Activated effector memory CD4-positive, alpha-beta T cell treated with Interleukin-2 at 50 U/mL for 16 hours (primary cell): ENCODE measurements at places on chromosomes 16 and 17.

GRCh38 chr17:63840591-63841349 lies 1.7 kb downstream of the SMARCD2 start:
- DNase-seq, result no peak

- DNase-seq, result no peak
Observed at GRCh38 chr17:13420878-13421277, 180.9 kb downstream of the HS3ST3A1 start.

- DNase-seq, result no peak
Observed at GRCh38 chr16:71672125-71672524, 46.1 kb downstream of the MARVELD3 start.

DNA sequence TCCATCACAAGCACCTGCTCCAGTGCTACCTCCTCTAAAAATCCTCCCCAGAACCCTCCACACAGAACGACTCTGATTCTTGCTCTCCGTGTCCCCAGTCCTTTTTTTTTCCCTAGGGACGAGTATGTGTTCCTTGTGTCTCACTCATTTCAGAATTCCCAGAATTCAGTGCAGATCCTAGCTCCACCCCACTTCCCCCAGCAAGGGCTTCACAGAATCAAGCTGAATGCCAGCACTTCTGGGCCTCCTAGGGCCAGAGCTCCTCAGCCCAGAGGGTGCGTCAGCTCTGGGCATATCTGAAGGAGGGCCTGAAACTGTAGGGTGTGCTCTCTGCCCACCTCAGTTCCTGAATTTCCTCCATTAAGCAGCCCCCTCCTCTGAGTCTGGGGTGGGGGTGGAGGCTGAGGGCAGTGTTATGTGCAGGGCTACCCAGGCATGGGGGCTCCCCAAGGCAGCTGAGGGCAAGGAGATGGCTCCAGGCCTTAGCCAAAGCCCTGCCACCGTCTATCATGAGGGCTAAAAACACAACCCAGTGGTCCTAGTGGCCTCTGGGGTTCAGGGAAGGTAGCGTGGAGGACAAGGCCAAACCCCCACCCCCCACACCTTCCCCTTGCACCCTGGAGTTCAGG lies 6.5 kb downstream of the UNC119 start:
- DNase-seq, result no peak

GRCh38 chr17:5049314-5049841 lies 14.2 kb upstream of the SLC52A1 start:
- DNase-seq, result peak; percentile 77

GRCh38 chr17:60390186-60390585 lies 1.7 kb downstream of the USP32 start:
- DNase-seq, result no peak

DNA sequence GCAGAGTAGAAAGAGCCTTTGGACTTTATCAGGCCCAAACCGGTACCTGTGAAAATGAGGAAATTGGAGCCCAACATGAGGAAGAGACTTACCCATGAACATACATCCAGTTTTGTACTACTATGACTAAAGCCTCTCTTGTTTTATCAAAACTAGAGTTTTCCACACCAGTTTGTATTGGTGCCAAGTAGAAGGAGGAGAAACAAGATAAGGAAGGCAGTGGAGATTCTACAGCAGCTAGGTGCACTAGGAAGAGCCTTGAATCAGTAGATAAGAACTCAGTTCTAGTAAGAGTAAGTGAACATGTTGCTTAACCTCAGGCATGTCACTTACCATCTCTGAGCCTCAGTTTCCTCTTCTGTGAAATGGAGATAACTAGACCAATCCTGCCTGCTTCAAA lies 13.7 kb upstream of the TMEM132E start:
- DNase-seq, result no peak

DNA sequence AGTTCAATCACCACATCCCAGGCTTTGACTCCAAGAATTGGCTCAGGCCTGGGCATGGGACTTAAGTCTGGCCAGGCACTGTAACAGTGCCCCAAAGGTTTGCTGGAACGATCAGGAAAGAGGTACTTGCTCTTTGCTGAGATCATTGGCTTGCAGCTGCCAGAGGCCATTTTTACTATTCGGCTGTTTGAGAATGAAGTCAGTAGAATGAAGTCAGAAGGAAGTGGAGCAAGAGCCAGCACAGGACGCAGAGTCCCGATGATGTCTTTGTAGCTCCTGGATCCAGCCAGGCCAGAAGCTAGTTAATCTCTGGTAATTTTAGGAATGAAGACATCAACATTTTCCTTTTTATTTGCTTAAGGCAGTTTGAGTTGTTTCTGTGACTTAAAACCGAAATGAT lies 195.5 kb downstream of the RAB11FIP4 start:
- DNase-seq, result no peak

- DNase-seq, result no peak
Observed at GRCh38 chr17:70157151-70157550, 12.2 kb upstream of the KCNJ2 start.

DNA sequence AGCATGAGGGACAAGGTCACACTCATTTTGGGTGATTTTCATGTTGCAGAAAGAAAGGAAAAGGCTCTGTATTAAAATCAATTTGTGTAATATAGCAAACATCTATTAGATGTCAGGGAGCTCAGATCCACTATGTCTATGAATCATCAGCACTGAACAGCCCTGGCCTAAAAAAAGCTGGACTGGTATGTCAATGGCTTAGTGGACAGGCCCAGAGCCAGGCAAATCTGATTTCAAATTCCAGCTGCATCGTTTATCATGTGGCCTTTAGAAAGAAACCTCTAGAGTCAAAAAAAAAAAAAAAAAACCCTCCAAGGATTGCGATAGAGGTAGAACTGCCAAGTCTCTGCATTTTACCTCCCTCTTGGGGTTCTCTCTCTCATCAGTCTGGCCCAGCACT lies 5.4 kb downstream of the GAS7 start:
- no peak for DNase-seq

- no peak for DNase-seq
Observed at GRCh38 chr16:28166394-28167208, 45.2 kb downstream of the XPO6 start.

- DNase-seq, result no peak
Observed at GRCh38 chr17:77708936-77709335, 249.6 kb upstream of the TNRC6C start.

DNA sequence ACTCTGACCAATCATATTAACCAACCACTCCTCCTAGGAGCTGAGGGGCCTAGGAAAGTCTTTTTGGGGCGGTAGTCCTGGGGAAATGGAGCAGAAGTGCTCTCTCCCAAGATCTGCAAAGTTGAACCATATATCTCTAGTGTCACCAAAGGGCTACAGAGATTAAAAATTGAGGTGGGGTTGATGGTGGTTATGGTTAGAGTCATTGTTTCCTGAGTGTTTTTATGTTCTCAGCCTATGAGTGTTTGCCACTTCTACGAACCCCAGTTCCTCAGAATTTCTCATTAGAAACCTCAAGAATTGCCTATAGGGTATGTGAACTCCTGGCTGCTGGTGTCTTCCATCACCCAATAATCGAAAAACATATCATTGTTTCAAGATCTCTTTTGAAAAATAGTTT lies 217.8 kb downstream of the CDRT15L2 start:
- no peak for DNase-seq

DNA sequence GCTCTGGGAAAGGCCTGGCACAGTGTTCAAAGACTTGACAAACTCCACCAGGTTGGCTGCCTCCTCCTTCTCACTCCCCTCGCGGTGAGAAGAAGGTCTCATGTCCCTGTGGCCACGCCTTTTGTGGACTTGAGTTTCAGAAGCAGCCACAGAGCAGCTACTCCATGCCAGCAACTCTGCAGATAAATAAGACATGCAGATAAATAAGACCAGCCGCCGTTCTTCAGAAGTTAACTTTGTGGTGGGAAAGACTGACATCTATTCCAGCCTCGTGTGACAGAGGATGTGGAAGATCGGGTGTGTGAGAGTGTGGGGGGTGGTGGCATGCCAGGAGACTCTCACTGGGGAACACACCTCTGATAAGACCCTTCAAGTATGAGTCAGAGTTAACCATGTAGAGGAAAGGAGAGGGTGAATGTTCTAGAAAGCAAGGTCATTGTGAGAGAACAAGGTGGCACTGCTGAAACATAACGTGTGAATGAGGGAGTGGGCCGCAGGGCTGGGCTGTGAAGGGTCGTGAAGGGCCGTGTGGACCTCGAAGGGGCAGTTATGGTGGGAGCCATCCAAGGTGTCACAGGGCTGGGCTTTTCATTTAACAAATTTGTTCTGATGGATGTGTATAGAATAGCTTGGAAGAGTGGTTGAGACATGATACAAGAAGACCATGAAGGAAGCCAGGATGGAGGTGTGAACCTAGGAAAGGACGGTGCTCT lies 830 bp downstream of the SPACA3 start:
- no peak for DNase-seq

- no peak for DNase-seq
Observed at GRCh38 chr17:61581611-61582349, 9.2 kb downstream of the NACA2 start.

DNA sequence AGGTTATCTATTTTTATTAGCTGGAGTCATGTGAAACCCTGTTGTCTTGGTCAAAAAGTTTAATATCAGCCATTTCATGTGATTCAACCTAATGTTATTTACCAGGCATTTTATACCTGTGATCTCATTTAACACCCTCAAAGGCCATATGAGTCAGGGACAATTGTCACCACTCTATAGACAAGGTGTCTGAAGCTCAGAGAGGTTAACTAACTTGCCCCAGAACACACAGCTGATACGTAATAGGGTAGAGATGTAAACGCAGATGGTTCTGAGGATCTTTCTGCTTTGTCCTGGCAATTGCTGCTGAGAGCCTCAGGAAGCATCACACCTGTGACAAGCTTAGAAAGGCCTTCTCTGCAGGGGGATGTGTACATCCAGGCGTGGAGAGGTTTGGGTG lies 4.9 kb downstream of the CD300A start:
- no peak for DNase-seq

- DNase-seq, result no peak
Observed at GRCh38 chr16:54405478-54405877, 118.9 kb upstream of the IRX3 start.

DNA sequence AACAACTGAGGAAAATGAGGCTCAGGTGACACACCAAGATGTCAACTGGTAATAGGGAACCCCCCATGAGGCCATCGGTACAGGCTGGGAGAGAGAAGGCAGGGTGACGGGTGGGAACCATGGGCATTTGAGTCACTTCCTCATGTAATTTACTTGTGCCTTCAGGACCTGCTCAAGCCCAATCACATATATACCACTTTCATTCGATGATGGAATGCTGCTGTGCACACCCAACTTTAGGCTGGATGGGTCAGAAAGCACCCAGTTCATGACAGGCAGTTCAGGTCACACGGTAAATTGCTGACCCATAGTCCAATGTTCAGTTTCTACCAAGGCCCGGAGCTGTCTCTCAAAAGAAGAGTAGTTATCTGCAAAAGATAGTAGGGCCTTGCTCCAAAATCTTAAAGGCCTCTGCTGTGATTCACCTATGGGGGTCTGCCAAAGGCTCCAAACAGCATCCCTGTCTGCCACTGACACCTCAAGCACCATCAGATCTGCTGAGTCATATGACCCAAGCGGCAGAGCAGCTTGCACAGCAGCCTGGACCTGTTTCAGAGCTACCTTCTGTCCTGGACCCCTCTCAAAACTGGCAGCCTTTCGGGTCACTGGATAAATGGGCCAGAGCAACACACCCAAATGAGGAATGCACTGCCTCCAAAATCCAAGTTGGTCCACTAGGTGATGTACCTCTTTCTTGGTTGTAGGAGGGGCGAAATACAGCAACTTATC lies 24.7 kb downstream of the ZZEF1 start:
- no peak for DNase-seq

DNA sequence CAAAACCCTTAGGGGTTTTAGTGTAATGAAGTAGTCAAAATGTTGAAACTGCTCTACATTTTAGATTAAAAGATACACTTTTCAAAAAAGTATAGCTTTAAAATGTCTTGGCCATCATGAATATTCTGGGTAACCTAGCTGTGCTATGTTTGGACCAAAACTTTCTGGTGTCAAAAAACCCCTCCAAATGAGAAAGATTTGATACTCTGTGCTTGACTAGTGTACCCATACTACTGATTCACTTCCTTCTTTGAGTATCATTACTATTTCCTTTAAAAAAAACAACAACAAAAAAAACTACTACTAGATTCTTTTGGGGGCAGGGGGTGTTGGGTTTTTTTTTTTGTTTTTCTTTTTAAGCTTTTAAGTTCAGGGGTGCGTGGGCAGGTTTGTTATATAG lies 37.3 kb downstream of the PTRH2 start:
- DNase-seq, result no peak

DNA sequence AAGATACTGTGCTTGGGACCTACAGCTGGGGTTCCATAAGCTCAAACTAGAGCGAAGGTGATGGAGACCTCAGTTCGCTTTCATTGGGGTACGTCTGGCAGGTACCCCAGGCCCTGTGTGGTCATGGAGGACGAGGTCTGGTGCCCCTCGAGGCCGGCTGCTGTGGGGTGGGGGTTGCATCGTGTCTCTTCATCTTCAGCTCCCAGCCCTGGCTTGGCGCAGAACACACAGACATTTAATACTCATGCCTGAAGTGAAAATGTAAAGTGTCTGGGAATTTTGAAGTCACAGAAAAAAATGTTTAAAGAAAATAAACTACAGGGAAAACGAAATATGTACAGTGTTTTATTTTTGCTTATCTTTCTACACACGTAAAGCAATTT lies 80.5 kb downstream of the TBC1D16 start:
- no peak for DNase-seq

DNA sequence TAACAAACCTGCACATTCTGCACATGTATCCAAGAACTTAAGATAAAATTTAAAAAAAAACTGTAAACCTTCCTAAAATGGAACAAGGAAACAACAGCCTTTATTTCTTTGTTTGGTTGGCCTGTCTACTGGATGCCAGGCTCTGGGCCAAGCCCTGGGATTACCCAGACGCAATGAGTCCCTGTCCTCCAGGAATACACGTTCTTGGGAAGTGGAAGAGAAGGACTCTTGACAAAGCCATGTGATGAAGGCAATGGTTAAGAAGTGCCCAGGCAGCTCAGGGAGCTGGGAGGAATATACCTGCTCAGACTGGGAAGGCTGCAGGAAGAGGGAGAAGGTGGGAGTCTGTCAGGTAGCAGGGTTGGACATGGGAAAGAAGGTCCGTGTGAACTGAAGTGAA lies 115.4 kb downstream of the AXIN2 start:
- no peak for DNase-seq

DNA sequence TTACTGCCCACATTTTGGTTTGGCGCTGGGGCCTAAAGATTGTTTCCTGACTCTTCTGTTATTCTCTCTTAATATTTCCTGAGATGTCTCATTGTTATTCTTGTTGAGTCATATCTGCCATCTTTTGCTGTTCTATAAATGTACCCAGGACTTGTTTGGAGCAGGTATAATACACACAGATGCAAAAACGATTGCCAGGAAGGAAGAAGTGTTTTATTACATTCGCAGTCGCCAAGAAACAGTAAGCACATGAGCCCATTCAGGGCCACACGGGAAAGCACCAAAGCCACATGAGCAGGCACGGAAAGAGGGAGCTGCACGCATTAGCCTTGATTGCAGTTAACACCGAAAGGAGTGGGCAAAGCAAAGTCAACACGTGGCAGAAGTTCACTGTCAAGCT lies 70.2 kb downstream of the ARHGAP44 start:
- DNase-seq, result no peak

DNA sequence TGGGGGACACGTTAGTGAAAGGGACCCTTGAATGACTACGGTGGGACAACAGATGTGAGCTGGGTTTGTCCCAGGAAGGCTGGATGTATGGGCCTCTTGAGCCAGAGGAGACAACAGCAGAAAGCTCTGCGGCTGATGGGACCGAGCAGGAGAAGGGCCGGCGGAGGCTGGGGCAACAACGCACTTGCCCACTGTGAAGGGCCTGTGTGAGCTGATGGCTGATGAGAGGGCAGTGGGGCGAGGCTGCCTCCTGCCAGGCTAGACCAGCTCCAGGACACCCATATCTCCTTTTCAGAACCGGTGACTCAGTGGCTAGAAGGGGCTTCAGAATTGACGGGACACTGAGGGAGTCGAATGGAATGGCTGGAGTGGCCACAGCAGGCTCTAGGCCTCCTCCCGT lies 250.1 kb downstream of the SEC14L1 start:
- DNase-seq, result no peak
